AG04449 (cell line): ENCODE measurements at places on chromosomes 1 and 21.
A peak's percentile ranks its signal among the peaks of the same experiment; 100 is the strongest.

DNA sequence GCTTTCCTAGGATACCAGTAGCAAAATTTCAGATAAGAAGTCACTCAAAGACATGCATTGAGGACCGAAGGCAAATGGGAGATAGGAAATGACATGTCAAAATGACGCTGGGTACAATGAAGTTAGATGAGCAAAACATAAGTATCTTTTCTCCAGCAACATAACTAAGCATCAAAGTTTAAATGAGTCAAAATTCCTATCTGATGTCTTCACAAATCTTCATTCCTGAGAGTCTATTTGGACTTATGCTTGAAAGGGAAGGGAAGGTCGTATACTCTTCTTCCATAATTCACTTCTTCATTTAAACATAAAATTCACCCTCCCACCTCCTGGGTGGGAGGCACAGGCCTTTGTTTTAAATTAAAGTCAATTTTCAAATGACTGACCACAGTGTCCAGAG, 4.1 kb upstream of the TMEM81 start:
- DNase-seq: no peak

- no peak for DNase-seq
Measured at GRCh38 chr1:219092206-219092605, 81.5 kb upstream of the LYPLAL1 start.

GRCh38 chr1:99891997-99892396, 41.8 kb downstream of the AGL start:
- DNase-seq: no peak

DNA sequence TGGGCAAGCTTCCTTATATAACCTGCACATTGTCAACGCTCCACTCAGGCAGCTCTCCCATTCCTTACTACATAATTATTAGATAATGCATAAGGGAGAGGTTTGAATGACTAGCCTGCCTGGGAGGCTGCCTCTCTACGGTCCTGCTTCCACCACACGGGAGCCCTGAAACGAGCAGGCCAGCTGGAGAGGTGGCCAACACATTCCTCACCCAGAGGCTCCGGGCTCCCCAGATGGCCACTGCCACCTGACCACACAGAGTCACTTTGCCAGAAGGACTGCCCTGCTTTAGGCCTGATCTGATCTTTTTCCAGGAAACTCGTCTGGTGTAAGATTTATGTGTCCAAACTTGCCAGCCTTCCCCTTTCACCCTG, 27.9 kb downstream of the HIVEP3 start:
- DNase-seq: no peak

GRCh38 chr21:15841856-15842564, 112.2 kb downstream of the USP25 start:
- DNase-seq: peak; percentile 33

DNA sequence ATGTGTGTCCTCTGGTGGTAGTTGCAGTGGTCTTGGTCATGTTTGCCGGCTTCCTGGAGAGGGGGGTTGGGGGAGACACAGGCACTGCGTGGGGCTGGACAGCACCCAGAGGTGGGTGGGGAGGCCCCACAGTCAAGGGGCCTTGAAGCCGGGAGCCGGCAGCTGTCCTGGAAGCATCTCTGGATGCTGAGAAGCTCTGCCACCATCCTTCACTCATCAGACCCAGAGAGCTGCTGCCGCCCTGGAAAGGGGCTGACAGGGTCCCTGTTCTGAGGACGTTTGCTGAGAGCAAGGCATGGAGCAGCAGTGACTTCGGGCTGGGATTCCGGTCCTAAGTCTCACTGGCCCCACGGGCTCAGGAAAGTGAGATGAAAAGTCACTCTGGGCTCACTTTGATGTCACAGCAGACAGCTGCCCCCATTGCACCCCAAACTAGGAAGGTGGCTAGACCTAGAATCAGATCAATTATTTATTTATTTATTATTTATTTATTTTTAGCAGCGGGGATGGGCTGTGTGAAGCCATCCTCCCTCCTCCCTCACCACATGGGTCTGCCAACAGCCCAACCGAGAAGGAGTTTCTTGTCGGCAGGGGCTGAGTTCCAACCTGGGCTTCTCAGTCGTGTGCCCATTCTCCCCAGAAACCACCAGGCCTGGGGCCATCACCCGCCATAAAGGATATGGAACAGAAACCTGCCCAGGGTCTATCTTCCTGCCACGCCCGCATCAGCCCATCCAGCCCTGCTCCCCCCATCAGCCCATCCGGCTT, 547.4 kb downstream of the PTPRU start:
- DNase-seq: no peak

GRCh38 chr21:22516230-22516629, 1518.0 kb downstream of the NCAM2 start:
- DNase-seq: no peak

- DNase-seq: no peak
Measured at GRCh38 chr1:10924030-10924429, 88.4 kb upstream of the TARDBP start.

DNA sequence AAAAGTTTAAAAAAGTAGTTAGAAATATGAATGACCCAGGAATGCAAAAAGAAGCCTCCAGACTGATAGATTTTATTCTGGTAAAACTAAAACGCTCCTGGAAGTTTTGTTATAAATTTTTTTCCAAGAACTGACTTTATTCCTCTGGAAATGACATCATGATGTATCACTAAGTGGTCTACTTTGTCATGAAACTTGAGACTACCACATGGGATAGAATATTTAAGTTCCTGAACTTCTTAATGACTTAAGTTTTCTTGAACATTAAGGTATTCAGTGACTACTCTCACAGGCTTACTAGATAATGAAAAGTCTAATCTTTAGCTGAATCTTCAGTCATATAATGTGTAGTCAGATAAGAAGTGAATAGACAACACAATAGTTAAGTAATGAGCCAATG, 842.2 kb downstream of the USP25 start:
- no peak for DNase-seq

GRCh38 chr1:201254625-201255478, 28.5 kb upstream of the PKP1 start:
- DNase-seq: no peak
